Activated CD4-positive, CD25-positive, alpha-beta regulatory T cell (primary cell): ENCODE measurements at places on chromosomes 6 and 20.

- no peak for DNase-seq
These were observed 158.9 kb downstream of the FLRT3 start for GRCh38 chr20:14178528-14178927.

- no peak for DNase-seq
These were observed 115.6 kb upstream of the FERMT1 start for GRCh38 chr20:6238421-6238820.

- no peak for DNase-seq
These were observed 98.9 kb downstream of the PAK5 start for GRCh38 chr20:9739991-9740390.

- DNase-seq = peak; percentile 49
These were observed 693 bp downstream of the HLA-F start for GRCh38 chr6:29723666-29724588.

GRCh38 chr6:7828124-7828523, 82.5 kb downstream of the TXNDC5 start:
- DNase-seq = no peak

- no peak for DNase-seq
These were observed 35.6 kb upstream of the ZBP1 start for GRCh38 chr20:57655809-57656155.

DNA sequence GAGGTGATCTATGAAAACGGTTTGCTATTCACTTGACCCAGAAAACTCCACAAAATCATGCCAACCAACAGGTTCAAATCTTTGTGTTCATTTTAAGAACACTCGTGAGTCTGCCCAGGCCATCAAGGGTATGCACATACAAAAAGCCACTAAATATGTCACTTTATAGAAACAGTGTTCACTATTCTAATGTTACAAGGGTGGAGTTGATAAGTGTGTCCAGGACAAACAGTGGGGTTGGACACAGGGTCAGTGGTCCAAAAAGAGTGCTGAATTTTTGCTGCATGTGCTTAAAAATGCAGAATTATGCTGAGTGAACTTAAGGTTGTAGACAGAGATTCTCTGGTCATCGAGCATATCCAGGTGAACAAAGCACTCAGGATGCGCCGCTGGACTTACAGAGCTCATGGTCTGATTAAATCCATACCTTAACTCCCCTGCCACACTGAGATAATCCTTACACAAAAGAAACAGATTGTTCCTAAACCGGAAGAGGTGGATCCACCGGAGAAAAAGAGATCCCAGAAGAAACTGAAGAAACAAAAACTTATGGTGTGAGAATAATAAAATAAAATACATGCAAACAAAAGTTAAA, 23.5 kb downstream of the KIAA0408 start:
- DNase-seq = no peak

GRCh38 chr6:3526962-3527650, 70.3 kb upstream of the SLC22A23 start:
- DNase-seq = no peak

DNA sequence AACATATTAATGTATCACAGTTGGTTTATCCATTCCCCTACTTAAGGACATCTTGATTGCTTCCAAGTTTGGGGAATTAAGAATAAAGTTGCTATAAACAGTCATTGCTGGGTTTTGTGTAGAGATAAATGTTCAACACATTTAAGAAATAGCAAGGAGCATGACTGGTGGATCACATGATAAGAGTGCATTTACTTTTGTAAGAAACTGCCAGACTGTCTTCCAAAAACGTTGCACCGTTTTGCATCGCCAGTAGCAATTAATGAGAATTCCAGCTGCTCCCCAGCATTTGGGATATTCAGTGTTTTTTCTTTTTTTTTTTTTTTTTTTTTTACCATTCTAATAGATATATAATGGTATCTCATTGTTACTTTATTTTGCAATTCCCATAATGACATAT, 695.7 kb upstream of the GJE1 start:
- no peak for DNase-seq

DNA sequence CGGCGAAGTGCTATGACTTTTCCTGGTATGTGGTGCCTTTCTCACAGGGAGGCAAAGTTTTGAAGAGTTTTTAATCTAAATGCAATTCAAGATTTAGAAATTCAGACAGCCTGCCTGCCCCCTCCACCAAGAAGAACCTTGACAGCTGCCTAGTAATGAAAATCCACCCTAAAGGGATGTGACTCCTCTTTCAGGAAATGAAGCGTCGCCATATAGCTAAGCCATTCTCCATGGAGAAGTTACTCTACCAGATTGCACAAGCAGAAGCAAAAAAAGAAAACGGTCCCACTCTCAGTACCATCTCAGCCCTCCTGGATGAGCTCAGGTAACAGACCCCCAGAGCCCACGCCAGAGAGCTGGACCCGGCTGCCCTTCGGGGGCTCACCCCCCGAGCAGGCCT, 150.1 kb downstream of the DTNBP1 start:
- no peak for DNase-seq

GRCh38 chr20:48478370-48478769, 349.4 kb downstream of the PREX1 start:
- no peak for DNase-seq

DNA sequence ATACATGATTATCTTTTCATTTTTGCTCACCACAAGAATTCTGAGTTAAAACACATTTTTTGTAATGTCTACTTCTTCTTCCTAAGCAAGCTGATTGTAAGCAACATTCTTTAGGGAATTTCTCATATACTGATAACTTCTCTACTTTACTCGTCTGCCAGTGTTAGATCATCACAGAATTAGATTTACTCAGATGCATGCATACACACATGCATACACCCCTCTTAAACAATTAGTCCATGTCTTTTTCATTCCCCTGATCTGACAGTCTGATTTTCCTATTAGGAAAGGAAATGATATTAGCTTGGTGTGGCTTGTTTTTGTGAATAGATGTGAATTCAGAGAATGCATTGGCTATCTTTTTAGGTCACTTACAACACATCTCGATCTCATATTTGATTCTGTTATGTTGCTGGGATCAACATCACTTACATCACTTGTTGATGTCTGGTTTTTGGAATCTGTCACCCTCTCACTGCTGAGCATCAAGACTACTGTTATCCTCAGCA, 91.4 kb downstream of the FIG4 start:
- no peak for DNase-seq

- DNase-seq = no peak
These were observed 4.3 kb downstream of the OR2J3 start for GRCh38 chr6:29112135-29112534.

GRCh38 chr6:138323821-138324220, 53.9 kb upstream of the SMIM28 start:
- no peak for DNase-seq

GRCh38 chr6:168206186-168206585, 113.4 kb downstream of the DACT2 start:
- no peak for DNase-seq

GRCh38 chr6:108795814-108796213, 52.4 kb upstream of the ARMC2 start:
- no peak for DNase-seq

- DNase-seq = no peak
These were observed 191.5 kb downstream of the CDH4 start for GRCh38 chr20:61443443-61444126.

- DNase-seq = no peak
These were observed 164.2 kb downstream of the SLC24A3 start for GRCh38 chr20:19376451-19377229.
